ENCODE measurements at places on chromosomes 12 and 14.

- DNase-seq: no peak
These were observed 32.4 kb downstream of the LTBP2 start for GRCh38 chr14:74579447-74580274.

DNA sequence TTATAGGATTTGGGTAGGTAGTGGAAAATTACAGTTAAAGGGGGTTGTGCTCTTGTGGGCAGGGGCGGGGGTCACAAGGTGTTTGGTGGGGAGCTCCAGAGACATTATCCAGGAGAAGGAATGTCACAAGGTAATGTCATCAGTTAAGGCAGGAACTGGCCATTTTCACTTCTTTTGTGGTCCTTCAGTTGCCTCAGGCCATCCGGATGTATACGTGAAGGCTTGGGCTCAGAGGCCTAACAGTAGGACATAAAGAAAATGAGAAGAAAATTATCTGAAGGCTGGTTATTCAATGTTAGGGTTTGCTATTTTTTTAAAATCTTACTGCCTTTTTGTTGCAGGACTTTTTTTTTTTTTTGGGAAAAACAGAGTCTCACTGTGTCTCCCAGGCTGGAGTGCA lies 2.5 kb upstream of the PSEN1 start:
- DNase-seq: no peak

GRCh38 chr14:104892531-104893434 lies 27.7 kb downstream of the CEP170B start:
- no peak for DNase-seq

DNA sequence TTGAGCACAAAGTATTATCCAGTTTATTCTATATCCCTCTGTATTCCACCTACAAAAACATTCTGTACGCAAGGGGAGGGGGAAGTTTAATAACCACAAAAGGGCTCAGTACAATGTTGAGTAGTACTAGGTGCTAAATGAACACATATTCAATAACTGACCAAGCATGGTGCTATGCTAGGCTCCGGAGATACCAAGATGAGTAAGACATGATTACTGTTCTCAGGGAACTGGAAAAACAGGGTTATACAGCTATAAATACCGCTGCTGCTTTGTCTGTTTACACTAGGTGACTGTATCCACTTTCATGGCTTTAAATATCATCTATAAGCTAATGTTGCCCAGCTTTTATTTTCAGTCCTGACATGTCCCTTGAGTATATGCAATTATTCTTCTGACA lies 135.8 kb downstream of the INSM2 start:
- DNase-seq: no peak

GRCh38 chr12:115191342-115191741 lies 507.4 kb upstream of the TBX3 start:
- DNase-seq: no peak

DNA sequence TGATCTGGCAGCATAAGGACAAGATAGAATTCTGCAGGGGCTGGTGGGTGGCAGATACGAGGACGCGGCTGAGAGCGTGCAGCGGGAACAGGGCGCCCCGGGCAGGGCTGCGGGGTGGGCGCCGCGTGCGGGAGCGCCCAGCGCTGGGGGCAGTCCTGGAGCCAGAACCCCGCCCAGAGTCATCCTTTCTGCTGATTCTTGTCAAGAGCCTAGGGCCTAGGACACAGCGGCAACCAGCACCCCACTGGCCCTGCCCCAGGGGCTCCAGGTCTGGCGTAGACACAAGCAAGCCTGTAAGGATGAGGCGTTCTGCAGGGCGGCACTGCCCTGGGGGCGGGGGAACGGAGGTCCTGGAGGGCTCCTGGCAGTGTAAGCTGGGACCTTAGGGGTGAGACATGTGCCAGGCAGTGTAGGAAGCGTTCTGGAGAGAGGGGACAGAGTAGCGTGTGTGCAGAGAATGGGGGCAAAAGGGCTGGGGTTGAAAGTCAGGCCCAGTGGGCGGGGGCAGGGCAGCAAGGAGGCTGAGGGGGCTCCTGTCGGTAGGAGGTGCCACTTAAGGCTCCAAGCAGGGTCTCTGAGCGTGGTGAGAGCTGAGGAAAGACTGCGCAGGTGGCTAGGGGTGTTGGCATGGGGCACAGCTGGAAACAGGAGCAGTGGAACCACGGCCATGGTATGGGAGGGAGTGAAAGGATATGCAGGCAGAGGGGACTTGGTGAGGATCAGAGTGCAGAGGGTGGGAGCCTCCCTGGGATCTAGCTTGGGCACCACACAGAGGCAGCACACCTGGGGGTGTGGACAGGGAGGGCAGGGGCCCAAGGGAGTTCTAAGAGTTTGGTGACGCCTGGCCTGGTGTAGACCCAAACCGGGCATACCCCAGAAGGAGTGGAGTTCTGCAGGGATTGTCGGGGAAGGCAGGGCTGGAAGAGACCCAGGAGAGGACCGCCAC lies 845 bp upstream of the AHNAK2 start:
- no peak for DNase-seq

GRCh38 chr14:89674936-89675335 lies 257.9 kb upstream of the FOXN3 start:
- no peak for DNase-seq

- DNase-seq: no peak
These were observed 8.1 kb upstream of the LRRK2 start for GRCh38 chr12:40216516-40217288.

DNA sequence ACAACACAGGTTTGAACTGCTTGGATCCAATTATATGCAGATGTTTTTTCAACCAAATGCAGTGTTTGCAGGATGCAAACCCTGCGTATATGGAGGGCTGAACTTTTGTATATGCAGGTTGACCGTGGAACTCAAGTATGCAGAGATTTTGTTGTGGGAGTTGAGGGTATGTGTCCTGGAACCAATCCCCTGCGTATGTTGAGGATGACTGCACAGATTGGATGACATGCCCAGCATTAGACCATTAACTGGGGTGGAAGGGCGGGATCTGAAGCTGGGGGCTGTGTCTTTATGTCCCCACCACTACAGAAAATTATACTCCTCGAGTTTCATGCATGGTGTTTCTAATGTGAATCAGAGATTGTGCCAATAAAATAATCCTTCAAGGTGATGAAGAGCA lies 162.2 kb upstream of the RMST start:
- DNase-seq: no peak

DNA sequence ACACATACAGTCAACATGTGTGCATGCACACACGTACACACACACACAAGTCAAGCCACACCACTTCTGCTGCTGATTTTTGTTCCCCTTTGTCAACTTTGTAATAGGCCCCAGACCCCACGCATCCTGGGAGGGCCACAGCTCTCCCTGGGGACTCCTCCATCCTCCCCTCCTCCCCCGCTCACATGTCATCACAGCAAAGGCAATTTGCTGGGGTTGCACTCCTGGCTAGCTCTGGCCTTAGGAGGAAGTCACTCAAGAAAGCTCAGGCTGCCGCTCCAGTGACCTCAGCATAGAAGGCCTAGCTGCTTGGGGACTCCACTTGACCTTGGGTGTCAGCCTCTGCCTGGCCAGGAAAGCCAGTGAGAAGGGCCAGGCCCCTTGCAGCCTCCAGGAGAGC lies 27.2 kb downstream of the NGB start:
- no peak for DNase-seq

DNA sequence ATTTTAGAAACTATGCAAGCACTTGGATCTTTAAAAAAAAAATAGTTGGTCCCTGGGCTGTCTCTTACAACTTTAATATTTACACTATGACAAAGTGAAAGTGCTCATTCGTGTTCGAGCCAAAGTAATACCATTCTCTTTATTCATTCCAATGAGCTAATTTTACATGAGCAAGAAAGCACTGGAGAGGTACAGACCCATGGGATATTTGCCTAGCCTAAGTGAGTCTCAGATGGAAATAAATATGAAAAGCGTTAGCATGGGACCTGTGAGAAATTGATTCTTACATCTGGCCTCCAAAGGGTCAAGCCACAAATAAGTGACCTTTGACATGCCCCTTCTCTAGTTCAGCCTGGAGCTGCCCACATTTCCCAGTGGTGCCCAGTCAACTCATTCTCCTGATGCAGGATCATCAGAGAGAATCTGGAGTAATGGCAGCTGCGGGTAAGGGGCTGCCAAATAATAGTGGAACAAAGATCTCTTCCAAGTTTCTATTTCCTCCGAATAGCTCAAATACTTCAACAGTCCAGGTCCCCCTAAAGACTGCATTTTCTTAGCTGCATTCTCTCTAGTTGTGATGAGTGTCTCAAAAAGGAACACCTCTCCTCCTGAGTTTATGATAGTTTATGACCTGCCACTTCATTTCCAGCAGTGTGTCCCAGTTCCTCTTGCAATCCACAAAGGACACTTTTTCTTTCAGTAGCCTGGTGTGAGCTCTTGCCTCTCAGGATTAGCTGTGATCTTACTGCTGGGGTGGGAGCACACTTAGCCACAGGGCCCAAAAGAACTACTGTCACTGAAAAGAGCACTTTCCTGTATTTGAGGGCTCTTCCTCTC lies 208.2 kb downstream of the DAD1 start:
- no peak for DNase-seq

- DNase-seq: no peak
These were observed 75.6 kb downstream of the ESR2 start for GRCh38 chr14:64218344-64219240.

DNA sequence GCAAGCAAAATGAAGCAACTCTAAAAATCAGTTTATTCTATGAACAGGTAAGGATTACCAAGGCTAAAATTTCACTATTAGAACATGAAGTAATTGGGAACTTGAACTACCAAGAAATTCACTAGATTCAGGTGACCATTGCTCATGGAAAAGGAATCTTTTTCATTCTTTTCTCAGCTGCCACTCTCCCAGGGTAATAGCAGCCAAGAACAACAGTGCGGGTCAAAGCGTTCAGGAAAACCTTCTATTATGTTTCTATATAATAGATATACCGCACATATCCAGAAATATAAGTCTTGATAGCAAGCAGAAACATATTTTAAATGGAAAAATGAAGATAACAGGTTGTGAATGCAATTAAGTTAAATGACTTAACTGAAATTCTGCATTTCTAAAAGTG lies 125.6 kb downstream of the NELL2 start:
- no peak for DNase-seq

GRCh38 chr12:6193853-6194815 lies 6.1 kb upstream of the CD9 start:
- no peak for DNase-seq

DNA sequence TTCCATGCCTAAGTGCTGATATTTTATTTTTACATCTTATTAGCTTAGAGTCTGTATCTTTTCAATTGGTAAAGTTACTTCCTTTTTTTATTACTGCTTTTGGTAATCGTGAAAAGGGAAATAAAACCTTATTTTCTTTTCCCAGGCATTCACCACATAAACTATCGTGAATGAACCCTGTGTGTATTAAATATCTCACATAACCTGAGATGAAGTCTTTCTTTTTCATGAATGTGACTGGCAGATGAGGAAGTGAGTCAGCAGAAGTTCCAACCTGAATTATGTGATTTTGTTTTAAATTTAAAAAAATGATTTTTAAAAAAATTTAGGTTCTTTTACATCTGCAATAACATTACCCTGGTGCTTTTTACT lies 26.0 kb downstream of the MYBPC1 start:
- no peak for DNase-seq

- no peak for DNase-seq
These were observed 9.7 kb downstream of the SLC25A47 start for GRCh38 chr14:100332797-100333196.

DNA sequence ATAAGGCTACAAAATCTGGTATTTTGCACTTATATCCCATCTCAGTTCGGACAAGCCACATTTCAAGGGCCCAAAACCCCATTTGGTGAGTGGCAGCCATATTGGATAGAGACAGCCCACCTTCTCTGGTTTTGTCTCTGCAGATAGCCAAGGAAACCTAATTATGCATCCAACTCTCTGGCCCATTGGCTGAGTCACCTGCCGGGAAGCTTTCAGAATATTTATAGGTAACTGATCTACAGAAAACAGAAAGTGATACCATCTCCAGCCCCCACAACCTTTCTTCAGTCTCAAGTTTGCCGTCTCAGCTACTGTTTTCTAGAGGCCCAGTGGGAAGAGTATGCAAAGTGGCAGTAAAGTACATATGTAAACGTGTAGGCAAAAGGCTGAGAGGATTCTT lies 33.7 kb upstream of the PPP1CC start:
- DNase-seq: no peak

DNA sequence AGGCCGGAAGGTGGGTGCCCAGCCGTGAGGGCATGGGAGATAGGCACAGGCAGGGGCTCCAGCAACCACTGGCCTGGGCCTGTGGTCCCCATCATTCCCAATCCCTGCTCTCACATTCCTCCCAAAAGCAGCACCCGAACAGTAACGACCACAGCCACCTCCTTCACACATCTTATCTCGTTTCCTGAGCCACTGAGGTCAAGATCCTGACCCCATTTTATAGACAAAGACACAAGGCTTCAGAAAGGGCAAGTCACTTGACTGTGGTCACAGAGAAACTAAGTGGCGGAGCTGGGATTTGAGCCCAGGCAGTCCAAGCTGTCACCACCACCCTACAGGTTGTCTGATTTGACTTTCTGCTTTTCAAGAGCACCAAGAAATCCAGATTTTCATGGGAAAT lies 38.9 kb downstream of the DTX1 start:
- DNase-seq: no peak

DNA sequence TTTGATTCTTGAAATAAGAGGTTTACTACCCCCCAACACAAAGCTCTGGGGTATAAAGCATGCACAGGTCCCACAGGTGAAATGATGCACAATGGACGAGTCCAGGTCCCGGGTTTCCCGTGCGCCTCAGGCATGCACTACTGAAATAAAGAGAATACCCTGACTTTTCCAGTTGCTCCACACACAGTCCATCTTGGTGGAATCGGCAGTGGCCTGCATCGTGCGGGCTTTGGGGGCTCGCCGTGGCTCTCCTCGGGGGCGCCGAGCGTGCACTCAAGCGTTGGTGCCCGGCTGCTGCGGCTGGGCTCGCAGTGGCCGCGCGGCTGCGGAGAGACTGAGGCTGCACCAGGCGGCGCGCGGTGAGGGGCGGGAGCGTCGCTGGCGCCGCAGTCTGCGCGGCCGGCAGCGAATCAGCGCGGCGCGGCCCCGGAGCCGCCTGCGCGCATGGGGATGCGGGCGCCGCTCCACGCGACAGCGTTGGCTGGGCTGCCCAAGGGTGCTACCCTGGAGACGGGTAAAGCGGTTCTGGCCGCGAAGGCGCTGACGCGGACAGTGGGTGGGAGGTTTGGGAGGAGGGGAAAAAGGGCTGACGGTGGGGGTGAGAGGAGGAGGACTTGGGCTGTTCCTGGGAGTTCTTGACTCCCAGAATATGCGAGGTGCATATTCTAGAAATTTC lies 53.8 kb upstream of the CCDC175 start:
- no peak for DNase-seq

GRCh38 chr12:83318386-83319098 lies 631.8 kb downstream of the TMTC2 start:
- no peak for DNase-seq

DNA sequence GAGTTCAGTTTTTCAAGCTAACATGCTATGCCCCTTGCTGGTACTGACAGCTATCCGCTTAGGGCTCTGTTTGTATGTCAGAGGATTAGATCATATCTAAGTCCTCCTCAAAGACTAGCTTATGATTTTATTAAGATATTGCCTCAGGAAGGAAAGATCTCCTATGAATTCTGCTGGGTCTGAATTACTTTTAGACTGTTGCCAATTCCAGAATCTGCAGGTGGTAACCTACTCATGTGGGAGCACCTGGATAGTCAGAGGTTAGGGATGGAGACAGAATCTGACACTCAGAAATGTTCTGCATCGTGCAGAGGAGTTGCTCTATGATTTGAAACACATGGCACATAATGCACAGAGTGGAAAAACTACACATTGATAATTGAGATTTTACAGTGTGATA lies 843.4 kb downstream of the SLC6A15 start:
- no peak for DNase-seq

GRCh38 chr12:67722296-67722695 lies 73.8 kb downstream of the DYRK2 start:
- no peak for DNase-seq

- DNase-seq: no peak
These were observed 68.3 kb downstream of the ALG10B start for GRCh38 chr12:38384816-38385378.
